ENCODE measurements at places on chromosomes 12 and 14.
A peak's percentile ranks its signal among the peaks of the same experiment; 100 is the strongest.

- no peak for DNase-seq
These were observed 20.0 kb upstream of the CLEC2D start for GRCh38 chr12:9649532-9649940.

DNA sequence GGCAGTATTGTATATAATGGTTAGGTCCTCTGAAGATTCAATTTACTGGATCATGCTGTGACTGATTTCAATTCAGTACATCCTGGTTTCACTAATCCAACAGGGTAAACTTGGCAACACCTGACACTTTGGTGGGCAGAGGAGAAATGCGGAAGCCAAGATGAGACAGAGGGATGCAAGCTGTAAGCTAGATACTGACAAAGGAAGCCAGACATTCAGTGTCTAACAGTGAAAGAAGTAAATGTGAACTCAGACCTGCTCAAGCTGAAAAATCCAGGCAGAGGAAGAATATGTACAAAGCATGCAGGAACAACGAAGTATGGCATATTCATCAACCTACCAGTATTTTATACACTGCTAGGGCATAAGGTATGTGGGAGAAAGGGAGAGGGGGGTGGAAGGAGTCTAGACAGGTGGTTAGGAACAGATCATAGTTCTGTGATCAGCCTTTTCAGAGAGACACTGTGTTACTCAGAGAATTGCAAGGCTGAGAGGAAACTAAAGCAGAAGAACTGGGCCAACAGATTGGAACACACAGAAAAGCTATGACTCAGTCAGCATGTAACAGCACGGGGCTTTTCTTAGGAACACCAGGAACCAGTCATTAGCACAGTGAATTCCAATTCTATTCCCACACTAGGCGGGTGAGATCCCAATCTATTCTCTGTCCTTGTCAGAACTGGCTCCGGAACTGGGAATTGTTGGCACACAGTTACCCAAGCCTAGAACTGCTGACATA lies 40.3 kb downstream of the NELL2 start:
- peak; percentile 56 for DNase-seq

- no peak for DNase-seq
These were observed 148.3 kb upstream of the GRIN2B start for GRCh38 chr12:14129611-14130195.

DNA sequence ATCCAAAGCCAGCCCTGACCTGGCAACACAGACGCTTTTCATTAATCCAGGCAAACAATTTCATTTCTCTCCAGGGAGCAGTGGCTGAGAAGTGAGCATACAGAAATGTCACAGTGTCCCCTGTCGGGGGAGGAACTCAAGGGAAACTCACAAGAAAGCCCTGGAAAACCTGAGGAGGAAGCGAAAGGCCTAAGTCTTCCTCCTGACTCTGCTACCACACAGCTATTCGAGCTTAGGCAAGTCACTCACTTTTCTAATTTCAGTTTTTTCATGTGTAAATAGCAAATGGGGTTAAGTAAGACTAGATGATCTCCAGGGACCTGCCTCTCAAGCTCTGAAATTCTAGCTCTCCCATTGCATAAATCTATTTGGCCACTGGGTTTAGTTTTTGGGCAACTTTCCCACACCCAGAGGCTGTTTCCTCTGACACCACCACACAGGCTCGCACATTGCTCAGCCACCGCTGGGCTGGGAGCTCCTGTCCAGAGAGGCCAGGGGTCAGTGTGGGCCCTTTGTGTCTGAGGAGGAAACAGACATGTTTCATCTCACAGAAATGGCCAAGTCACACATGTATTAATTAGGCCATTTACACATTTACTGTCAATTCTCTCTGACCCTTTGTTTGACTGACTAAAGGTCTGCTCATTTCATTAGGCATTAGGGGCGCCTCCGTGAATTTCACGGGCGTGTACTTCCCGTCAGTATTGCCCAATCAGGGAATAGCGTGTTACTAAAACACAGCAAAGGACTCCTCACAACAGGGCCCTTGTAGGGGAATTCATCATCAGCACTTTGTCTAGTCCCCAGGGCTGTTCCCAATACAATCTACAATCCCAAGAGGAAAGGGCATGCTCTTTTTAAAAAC lies 9.8 kb upstream of the PNMA1 start:
- DNase-seq, result no peak

- DNase-seq, result no peak
These were observed 157.0 kb upstream of the LMNTD1 start for GRCh38 chr12:25710128-25710527.

DNA sequence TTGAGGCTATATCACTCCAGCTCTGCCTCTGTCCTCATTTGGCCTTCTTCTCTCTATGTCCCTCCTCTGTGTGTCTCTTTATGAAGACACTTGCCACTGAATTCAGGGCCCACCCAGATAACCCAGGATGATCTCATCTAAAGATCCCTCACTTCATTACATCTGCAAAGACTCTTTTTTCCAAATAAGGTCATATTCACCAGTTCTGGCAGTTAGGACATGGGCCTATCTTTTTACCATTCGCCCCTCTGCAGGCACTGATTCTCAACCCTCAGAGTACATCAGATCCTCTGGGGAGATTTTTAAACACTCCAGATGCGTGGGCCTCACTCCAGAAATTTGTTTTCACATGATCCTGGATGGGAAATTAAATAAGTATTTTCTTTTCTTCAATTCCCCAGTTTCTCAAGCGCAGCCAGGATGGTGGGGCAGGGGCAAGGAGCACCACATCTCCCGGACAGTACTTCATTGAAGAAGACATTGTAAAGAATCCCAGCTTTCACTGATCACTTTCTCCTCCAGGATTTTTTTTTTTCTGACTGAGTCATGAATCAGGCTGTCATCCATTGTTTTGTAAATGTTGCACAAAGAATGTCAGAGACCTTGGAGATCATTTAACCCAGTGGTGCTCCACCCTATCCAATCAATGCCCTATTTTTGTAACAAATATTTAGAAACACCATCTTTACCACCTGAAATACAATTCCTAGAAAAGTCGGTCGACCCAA lies 27.4 kb downstream of the CRACR2A start:
- no peak for DNase-seq

DNA sequence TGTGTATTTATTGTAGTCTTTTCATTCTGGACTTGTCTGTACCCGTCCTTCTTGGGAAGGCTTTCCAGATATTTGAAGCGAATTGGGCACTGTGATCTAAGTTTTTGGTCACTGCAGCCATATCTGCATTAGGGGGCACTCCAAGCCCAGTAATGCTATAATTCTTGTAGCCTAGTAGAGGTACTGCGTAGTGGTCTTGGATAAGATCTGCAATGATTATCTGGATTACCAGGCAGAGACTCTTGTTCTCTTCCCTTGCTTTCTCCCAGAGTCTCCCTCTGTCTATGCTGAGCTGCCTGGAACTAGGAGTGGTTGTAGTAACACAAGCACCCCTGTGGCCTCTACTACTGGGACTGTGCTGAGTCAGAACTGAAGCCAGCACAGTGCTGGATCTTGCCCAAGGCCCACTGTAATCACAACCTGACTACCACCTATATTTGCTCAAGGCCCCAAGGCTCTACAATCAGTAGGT lies 30.0 kb downstream of the SLC38A2 start:
- no peak for DNase-seq

DNA sequence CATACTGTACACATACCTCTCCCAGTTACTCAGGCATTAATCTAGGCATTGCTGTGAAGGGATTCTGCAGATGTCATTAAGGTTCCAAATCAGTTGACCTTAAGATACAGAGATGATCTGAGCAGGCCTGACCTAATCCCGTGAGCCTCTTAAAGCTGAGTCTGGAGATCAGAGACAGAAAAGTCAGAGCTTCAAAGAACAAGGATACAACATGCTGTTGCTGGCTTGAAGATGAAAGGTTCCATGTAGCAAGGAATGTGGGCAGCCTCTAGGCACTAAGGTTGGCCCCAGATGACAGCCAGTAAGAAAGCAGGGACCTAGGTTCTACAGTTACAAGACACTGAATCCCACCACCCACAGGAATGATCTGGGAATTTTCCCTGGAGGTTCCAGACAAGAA lies 81.1 kb downstream of the MAP1LC3B2 start:
- no peak for DNase-seq

GRCh38 chr12:112967858-112968257 lies 10.5 kb upstream of the OAS2 start:
- no peak for DNase-seq

DNA sequence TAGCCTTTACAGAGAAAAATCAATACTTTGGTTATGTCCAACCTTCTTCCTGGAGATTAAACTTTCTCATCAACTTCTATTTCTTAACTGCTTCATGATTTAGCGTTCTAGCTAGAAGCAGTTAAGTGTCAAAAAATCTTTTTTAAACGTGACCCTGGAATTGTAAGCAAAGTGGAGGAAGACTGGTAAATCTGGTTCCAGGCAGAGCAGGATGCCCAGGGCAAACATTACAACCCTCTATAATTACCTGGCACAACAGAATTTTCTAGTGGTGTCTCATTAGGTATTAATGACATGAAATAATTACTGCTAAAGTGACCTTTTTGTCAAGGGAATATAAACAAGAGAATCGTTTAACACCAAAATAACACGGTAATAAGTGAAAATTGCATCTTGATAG lies 320.8 kb downstream of the MED13L start:
- DNase-seq, result no peak

DNA sequence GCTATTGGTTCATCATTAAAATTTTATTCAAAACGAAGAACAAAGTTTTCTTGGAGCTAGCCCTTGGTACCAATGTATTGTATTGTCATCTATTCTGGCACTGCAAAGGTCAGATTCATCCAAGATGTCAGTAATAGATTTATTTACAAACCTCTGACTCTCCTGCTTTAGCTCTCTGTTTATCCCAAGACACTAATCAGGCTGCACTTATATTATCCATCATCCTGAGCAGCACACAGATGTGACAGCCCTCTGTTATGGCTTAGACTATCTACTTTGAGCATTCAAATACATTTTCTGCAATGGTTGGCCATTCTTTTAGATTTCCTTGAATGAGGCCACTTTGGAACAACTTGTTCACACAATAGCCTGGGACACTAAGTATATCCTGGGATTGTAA lies 5.0 kb upstream of the PTPRR start:
- DNase-seq, result no peak

DNA sequence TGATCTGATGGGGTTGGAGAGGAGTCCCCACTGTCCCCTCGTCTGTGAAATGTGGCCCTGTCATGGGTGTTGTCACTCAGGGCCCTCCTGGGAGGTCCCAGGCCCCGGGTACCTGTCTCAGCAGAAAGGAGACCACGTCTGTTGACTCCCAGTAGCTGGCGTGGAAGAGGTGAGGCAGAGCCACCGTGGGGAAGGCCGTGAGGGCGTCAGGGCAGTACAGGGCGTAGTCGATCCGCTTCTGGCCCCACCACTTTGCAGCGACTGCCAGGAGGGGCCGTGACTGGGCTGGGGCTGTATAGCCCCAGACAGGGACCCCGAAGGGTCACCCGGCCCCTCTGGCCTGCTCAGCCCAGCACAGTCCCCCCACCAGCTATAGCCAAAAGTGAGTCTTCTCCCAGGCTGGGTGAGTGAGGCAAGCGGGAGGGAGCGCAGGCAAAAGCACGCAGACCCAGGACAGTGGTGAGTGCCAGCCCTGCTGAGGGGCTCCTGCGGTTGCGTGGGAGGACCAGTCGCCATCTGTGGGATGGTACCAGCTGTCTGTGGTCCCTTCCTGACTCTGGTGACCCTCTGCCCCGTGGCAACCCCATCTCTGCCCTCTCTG lies 8.2 kb downstream of the ARL6IP4 start:
- DNase-seq, result no peak

DNA sequence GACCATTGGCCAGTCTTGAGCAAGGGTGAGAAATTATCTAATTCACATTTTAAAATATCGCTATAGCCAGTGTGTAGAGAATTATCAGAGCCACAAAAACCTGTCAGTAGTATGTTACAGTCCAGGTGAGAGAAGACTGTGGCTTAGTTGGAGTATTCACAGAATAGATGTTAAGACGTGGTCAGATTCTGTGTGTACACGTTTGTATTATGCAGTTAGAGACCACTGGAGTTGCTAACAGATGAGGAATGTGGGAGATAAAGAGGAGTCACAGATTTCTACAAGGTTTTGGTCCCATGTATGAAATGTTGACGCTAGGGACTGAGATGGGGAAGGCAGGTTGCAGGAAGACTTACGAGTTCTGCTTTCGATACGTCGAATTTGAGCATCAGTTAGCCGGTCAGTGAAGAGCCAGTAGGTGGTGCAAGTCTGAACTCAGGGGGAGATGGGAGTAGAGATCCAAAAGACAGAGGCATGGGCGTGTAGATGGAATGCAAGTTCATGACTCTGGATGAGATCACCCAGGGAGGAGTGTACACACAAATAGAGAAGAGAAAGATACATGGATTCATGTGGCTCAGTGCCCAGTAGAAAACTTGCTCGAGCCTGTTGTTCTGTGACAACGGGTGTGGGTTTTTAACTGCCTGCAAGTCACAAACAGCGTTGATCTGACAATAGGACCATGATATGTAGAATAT lies 114.8 kb upstream of the FLRT2 start:
- no peak for DNase-seq

- no peak for DNase-seq
These were observed 484 bp upstream of the PRKCH start for GRCh38 chr14:61320806-61321384.

DNA sequence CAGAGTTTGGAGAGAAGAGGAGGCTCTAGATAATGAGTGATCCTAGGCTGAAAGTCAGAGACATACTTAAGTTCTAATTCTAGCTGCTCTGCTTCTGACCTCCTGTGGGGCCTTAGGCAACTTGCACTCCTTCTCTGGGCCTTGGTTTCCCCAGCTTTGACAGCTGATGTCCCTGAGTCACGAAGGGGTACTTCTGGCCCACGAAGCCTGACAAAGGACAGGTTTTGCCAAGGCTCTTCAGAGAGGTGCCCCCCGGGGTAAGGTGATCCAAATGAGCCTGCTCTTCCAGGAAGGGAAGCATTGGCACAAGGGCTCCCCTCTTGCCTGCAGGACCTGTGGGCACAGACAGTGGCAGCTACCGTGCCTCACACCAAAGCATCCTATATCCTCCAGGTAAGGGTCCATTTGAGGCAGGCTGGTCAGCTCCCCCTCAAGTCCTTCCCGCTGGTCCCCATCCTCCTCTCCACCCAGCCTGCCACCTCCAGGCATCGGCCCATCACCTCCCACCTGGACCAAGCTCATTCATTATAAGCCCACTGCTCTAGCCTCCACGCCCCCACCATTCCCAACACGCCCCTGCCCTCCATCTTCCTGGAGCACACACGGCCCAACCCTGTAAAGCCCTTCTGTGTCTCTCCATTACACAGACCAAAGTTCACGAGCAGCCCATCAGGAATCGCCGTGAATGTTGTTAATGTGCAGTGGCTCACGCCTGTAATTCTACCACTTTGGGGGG lies 1.9 kb upstream of the PPP1R13B start:
- DNase-seq, result no peak

GRCh38 chr14:52944254-52944653 lies 6.6 kb downstream of the FERMT2 start:
- DNase-seq, result no peak

DNA sequence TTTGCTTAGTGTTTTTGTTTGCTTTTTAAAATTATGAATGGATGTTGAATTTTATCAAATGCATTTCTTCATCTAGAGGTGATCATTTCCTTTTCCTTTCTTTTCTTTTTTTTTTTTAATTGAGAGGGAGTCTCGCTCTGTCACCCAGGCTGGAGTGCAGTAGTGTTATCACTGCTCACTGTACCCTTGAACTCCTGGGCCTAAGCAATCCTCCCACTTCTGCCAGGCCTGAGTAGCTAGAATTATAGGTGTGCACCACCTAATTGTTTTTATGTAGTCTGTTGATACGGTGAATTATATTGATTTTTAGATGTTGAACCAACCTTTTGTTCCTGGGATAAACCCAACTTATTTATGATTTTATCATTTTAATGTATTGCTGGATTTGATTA lies 1.5 kb upstream of the CDKL1 start:
- no peak for DNase-seq

- DNase-seq, result no peak
These were observed 100.1 kb downstream of the PAH start for GRCh38 chr12:102816816-102817434.
